Activated CD8-positive, alpha-beta T cell treated with anti-CD3 and anti-CD28 coated beads for 36 hours (primary cell): ENCODE measurements at places on chromosomes 7 and 10. TPM values are rescaled to one million over a fixed set of nuclear protein-coding genes. Genes with fewer than 3 reads are reported as not detected.
A peak's percentile ranks its signal among the peaks of the same experiment; 100 is the strongest.

- DNase-seq, result no peak
- H3K4me3 ChIP-seq, result no peak overlapping the region
- H3K36me3 ChIP-seq, result no peaks in the 10 kb centered on the region
- H3K4me1 ChIP-seq, result no peaks in the 10 kb centered on the region
Measured at GRCh38 chr7:103613655-103614642, 167.9 kb upstream of the SLC26A5 start.

DNA sequence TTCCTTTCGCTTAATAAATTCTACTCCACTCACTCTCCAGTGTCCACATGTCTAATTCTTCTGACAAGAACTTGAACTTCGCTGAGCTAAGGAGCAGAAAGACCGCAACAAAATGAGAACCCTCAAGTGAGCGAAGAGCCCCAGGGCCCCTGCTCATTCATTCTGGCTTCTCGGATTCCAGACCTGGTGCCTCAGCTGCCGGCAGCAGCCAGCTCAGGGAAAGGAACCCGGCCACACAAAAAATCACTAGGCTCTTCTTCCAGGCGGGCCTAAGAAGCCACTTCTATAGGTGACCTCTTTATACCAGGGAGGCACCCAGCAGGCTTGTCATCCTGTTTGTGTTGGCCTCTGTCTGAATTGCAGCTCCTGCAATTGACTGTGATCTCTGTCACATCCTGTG lies 33.3 kb downstream of the OTUD1 start:
- H3K4me1 ChIP-seq, result peaks cover 3% of the 10 kb centered on the region
- peaks cover 15% of the 10 kb centered on the region for H3K27me3 ChIP-seq
- H3K4me3 ChIP-seq, result no peak overlapping the region
- no peak for DNase-seq
- no peaks in the 10 kb centered on the region for H3K36me3 ChIP-seq
- no peak overlapping the region for H3K27ac ChIP-seq

- peaks cover 2% of the 10 kb centered on the region for H3K4me1 ChIP-seq
- H3K4me3 ChIP-seq, result no peak overlapping the region
- H3K36me3 ChIP-seq, result no peaks in the 10 kb centered on the region
- DNase-seq, result peak; percentile 85
- H3K27ac ChIP-seq, result no peak overlapping the region
Measured at GRCh38 chr10:23067939-23068775, 27.2 kb upstream of the MSRB2 start.

DNA sequence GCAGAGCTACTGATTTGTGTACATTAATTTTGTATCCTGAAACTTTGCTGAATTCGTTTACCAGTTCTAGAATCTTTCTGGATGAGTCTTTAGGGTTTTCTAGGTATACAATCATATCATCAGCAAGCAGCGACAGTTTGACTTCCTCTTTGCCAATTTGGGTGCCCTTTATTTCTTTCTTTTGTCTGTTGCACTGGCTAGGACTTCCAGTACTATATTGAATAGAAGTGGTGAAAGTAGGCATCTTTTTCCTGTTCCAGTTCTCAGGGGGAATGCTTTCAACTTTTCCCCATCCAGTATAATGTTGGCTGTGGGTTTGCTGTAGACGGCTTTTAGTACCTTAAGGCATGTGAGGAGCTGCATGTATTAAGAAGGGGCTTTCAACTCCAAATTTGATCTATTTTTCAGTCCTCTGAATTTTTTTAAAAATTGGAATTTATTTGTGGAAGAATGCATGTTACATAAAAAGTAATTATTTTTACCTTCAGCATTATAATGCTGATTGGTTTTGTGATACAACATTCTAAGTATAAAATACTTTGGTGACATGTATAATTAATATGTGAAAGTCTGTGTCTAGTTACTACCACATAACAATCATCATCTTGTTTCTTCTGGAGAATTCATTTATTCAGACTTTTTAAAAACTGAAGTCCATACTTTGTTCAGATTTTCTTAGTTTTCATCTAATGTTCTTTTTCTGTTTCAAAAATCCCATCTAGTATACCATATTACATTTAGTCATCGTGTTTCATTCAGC lies 49.6 kb downstream of the CPED1 start:
- no peaks in the 10 kb centered on the region for H3K4me1 ChIP-seq
- H3K36me3 ChIP-seq, result no peaks in the 10 kb centered on the region
- DNase-seq, result no peak
- peaks cover 4% of the 10 kb centered on the region for H3K27me3 ChIP-seq
- H3K27ac ChIP-seq, result no peak overlapping the region

DNA sequence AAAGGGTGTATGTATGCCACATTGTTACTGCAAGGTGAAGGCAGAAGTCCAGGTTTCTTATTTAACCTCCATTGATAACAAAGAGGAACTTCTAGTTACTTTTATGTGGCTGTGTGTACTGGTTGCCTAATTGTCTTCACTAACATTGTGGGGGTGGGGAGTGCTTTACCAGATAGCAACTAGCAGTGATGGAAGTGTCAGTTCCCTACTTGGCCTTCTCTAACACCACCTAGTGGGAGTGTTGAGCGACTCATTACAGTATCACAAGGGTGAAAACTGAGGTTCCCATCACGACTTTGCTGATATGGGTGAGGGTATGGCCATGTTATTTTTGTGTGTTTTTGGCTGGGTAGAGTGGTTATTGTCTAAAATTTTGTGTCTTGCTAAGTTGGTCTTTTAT lies 274.4 kb downstream of the THSD7A start:
- DNase-seq, result no peak
- no peaks in the 10 kb centered on the region for H3K4me1 ChIP-seq
- no peak overlapping the region for H3K27ac ChIP-seq
- H3K36me3 ChIP-seq, result no peaks in the 10 kb centered on the region
- no peak overlapping the region for H3K4me3 ChIP-seq

DNA sequence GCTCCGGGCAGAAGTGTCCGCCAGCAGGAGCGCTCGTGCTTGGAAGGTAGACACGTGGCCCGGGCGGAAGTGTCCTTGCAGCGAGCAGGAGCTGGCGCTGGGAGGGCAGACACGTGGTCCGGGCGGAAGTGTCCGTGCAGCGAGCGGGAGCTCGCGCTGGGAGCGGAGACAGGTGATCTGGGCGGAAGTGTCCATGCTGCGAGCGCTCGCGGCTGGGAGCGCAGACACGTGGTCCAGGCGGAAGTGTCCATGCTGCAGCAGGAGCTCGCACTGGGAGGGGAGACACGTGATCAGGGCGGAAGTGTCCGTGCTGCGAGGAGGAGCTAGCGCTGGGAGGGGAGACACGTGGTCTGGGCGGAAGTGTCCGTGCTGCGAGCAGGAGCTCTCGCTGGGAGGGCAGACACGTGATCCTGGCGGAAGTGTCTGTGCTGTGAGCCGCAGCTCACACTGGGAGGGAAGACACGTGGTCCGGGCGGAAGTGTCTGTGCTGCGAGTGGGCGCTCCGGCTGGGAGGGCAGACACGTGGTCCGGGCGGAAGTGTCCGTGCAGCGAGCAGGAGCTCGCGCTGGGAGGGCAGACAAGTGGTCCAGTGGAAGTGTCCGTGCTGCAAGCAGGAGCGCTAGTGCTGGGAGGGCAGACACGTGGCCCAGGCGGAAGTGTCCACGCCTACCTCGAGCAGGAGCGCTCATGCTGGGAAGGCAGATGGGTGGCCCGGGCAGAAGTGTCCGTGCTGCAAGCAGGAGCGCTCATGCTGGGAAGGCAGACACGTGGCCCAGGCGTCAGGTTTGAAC lies 41.1 kb upstream of the PRKAR1B start:
- H3K4me1 ChIP-seq, result no peaks in the 10 kb centered on the region
- H3K27ac ChIP-seq, result no peak overlapping the region
- H3K36me3 ChIP-seq, result peaks cover 23% of the 10 kb centered on the region
- no peak for DNase-seq
- no peak overlapping the region for H3K4me3 ChIP-seq

- H3K27ac ChIP-seq, result peak overlapping the region; percentile 66
- no peak overlapping the region for H3K4me3 ChIP-seq
Measured at GRCh38 chr7:24924375-24924774, 55.6 kb downstream of the OSBPL3 start.

DNA sequence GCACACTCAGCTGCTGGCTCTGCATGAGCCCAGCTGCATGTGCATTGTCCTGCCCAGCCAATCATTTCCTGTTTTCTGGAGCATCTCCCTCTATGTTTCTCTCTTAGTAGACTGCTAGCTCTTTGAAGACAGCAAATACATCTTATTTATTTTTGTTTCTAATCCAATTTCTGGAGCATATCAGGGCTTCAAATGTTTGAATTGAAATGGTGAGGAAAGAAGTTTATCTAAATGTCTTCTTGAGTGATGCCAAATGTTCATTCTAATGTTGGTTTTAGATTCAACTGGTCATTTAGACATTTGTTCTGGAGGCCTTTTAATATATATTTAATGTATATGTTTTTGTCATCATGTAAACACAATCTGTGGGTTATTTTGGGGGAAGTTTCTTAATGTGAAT lies 141.9 kb downstream of the DNAJB9 start:
- H3K36me3 ChIP-seq, result no peaks in the 10 kb centered on the region
- no peak for DNase-seq
- H3K27ac ChIP-seq, result no peak overlapping the region
- no peaks in the 10 kb centered on the region for H3K4me1 ChIP-seq
- peaks cover 3% of the 10 kb centered on the region for H3K27me3 ChIP-seq
- H3K4me3 ChIP-seq, result no peak overlapping the region

GRCh38 chr7:146736446-146737190 lies 620.0 kb downstream of the CNTNAP2 start:
- H3K27me3 ChIP-seq, result no peaks in the 10 kb centered on the region
- no peaks in the 10 kb centered on the region for H3K36me3 ChIP-seq
- H3K4me1 ChIP-seq, result no peaks in the 10 kb centered on the region
- no peak overlapping the region for H3K4me3 ChIP-seq
- no peak for DNase-seq

- no peak for DNase-seq
- no peaks in the 10 kb centered on the region for H3K27me3 ChIP-seq
Measured at GRCh38 chr7:151572136-151572535, 52.4 kb upstream of the RHEB start.

DNA sequence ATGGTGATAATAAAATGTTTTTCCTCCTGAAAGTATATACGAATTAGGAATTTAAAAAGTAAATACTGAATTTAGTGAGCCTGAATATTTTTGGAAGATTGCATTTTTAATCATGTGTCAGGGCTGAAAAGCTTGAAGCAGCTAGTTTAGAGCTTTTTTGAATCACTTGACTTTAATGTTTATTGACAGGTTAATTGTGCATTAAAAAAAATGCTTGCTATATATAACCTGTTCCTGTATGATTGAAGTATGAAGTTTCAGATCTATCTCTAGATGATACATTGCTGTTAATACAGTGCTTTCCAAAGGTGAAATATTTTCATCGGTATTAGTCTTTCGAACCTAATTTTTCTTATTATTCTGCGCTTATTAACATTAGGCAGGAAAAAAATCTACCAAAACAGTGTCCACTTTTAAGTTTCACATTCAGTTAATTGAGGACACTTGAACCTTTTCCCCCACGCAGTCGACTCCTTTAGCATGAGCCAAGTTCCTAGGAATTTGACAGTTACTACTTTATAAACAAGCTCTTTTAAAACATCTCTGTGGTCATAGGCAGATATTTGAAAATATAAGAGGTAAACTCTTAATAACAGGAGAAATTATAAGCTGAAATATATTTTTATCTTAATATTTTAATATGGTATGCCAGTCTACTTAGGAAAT lies 187.1 kb downstream of the MLLT10 start:
- H3K4me1 ChIP-seq, result peaks cover 24% of the 10 kb centered on the region
- peaks cover 13% of the 10 kb centered on the region for H3K36me3 ChIP-seq
- H3K27ac ChIP-seq, result no peak overlapping the region
- no peak overlapping the region for H3K4me3 ChIP-seq

DNA sequence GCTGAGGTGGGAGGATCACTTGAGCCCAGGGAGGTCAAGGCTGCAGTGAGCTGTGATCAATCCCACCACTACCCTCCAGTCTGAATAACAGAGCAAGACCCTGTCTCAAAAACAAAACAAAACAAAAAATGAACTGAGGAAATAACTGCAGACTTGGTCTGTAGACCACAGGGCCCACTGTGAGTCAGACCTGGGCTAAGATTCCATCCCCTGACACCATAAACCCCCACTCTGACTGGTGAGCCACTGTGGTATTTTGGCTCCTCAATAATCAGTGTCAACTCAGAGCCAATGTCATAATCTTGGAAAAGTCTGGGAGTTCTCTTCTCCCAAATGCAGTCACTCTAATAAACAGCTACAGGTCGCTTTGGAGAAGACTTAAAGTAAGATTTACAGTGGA lies 24.0 kb upstream of the ERCC6 start:
- H3K27ac ChIP-seq, result no peak overlapping the region
- H3K36me3 ChIP-seq, result no peaks in the 10 kb centered on the region
- H3K4me1 ChIP-seq, result peaks cover 2% of the 10 kb centered on the region
- DNase-seq, result no peak

GRCh38 chr7:133365917-133366316 lies 113.0 kb downstream of the EXOC4 start:
- peaks cover 13% of the 10 kb centered on the region for H3K4me1 ChIP-seq
- no peak overlapping the region for H3K4me3 ChIP-seq
- no peak for DNase-seq
- H3K36me3 ChIP-seq, result peaks cover 14% of the 10 kb centered on the region
- no peaks in the 10 kb centered on the region for H3K27me3 ChIP-seq

- H3K27ac ChIP-seq, result no peak overlapping the region
- no peaks in the 10 kb centered on the region for H3K36me3 ChIP-seq
- H3K4me1 ChIP-seq, result no peaks in the 10 kb centered on the region
- DNase-seq, result no peak
- no peak overlapping the region for H3K4me3 ChIP-seq
Measured at GRCh38 chr7:115087437-115087836, 165.5 kb downstream of the MDFIC start.

DNA sequence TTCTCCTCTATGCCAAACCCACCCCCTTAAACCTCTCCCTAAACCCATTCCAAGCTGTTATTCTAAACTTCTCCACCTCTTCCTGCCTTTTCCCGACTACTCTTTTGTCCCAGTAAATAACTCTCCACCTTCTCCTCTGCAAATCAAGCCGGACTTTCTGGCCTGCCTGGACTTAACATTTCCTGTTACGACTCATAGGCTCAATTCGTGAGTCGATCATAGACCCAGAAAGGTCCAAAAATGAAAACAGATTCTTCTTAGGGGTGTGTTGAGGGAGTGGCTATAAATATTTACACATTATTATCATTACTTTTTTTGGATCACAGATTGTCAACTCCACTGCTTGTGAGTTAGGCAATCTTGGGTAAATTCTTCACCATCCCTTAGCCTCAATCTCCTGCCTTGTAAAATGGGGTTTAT lies 59.0 kb upstream of the HABP2 start:
- H3K4me3 ChIP-seq, result no peak overlapping the region
- no peak for DNase-seq
- peaks cover 13% of the 10 kb centered on the region for H3K27me3 ChIP-seq
- no peak overlapping the region for H3K27ac ChIP-seq
- H3K36me3 ChIP-seq, result no peaks in the 10 kb centered on the region

GRCh38 chr10:79375321-79376077 lies 28.2 kb downstream of the PPIF start:
- H3K36me3 ChIP-seq, result no peaks in the 10 kb centered on the region
- no peak overlapping the region for H3K27ac ChIP-seq
- no peak for DNase-seq
- no peak overlapping the region for H3K4me3 ChIP-seq

The CUTC gene
- total RNA-seq, result 38.1 TPM

The FZD8 gene
- 0.14 TPM for total RNA-seq

The MSMB gene
- total RNA-seq, result not detected

The GNAT3 gene
- not detected for total RNA-seq

The SLC13A1 gene
- total RNA-seq, result not detected

The TLX1 gene
- total RNA-seq, result not detected

The DMTF1 gene
- 63.0 TPM for total RNA-seq

The OAT gene
- total RNA-seq, result 40.2 TPM
